ENCODE measurements at places on chromosomes 6 and 20.

DNA sequence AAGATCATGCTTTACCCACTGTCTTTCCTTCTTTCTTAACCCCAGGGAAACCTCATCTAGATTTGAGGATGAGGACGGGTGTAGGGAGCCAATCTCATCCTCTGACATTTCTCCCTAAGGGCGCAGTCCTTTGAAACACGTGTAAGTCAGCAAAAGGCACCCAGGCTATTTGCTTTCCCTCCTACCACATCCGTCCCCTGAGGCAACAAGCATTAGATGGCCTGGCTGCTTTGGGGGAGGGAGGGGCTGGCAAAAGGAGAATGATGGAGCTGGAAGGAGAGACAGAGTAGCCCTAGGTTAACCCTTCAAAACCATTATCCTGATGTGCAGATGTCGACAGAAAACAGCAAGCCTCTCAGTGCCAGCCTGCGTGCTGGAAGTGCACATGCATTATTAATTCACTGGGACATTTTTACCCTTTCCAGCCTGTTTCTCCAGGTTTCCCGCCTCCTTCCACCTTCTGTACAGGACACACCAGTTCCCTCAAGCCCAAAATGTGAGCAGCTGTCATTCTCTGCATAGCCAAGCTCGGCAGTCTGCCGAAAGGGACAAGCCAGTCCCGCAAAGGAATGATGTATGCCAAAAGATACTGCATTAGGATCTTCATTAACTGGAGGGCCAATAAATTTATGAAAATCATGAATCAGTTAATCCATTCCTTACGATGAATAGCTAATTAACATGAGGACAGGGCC lies 547.2 kb downstream of the CD83 start:
- no peak for DNase-seq

- DNase-seq = no peak
Measured at GRCh38 chr20:54119744-54120143, 49.4 kb upstream of the BCAS1 start.

GRCh38 chr6:119552021-119552420 lies 202.5 kb upstream of the MAN1A1 start:
- DNase-seq = no peak

GRCh38 chr6:67757465-67758033 lies 877.5 kb upstream of the ADGRB3 start:
- no peak for DNase-seq

DNA sequence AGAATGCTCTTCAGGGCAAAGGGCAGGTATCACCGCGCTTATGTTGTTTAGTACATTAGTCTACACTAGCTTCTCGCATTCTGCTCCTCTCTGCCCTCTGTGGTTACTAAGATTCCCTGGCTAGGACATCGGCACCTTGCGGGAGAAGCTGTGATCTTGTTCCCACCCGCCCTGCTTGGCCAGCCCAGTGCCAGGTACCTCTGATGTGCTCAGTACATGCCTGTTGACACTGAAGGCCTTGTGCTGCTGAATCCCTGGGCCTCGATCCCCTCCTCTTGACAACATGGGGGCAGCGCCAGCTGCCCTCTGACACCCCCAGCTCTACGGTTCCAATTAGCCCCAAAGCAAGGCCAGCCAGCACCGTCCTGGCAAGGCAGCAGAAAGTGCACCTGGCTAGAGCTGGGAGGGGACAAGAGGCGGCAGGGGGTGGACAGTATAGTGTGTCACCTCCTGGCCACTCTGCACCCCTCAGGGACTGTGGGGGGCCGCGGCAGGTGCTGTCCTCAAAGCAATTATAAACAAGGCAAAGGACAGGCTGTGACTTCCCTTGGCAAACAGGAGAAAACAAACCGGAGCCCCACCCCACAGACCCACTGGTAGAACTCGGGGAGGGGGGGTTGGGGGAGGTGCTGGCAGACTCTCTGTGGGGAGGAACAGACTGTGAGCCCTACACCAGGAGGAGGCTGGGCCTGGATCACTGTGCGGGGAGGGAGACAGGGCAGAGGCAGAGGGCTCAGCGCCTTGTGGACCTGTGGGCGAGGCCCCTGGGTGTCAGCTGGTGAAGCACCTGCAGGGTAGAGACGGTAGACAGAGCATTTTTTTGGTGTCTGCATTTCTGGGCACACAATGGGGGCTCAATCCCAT lies 7.1 kb downstream of the TFEB start:
- DNase-seq = no peak

GRCh38 chr6:13013681-13014503 lies 297.3 kb downstream of the PHACTR1 start:
- DNase-seq = no peak

DNA sequence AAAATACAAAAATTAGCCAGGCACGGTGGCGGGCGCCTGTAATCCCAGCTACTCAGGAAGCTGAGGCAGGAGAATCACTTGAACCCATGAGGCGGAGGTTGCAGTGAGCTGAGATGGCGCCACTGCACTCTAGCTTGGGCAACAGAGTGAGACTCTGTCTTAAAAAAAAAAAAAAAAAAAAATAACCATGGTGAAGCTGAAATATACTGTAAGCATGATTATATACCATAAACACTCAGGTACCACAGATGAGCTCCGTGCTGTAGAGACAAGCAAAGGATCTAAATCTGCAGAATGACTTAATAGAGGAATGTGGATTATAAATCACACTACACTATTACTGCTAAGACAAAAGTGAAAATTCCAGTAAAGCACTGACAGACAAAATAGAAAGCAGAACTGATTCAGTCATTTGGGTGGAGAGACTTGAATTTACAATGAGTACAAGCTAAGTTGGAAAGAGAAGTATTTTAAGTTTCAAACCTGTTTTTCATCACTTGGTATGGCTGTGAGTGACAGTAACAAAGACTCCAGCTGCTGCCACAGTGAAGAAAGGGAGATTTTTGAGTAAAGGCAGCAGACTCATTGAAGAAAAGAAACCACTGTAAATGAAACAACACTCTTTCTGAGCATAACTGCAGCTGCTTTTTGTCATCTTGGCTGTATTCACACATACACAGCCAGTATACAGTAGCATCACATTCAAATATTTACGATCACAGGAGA lies 322.1 kb downstream of the RNGTT start:
- no peak for DNase-seq

DNA sequence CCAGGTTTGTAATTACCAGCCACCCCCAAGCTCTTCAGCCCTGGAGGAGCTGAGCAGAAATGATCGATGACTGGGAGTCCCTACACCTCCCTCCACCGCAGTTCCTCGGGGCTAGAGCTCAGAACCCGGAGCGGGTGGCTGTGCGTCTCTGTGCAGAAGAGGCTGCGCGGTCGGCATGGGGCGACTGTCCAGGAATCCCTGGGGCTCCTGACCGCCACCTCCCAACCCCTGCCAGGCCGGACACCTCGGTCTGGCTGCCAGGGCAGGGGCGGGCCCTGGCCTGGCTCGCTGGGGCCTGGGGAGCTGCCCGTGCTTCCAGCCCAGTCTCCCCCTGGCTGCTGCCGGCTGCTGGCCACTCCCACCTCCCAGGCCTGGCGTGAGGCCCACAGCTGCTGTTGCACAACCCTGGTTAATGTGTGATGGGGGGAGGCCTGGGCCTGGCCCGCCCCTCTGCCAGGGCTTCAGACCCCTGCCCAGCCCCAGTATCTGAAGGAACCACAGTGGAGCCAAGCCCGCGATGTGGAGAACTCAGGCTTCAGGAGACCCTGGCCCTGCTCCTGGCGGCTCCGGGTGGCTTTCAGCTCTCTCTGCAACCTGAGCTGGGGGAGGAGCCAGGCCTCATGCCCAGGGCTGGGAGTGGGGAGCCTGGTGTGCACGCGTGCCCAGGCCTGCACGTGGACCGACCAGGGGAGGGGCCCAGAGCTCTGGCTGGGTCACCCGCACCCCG lies 1.2 kb downstream of the SLC2A4RG start:
- DNase-seq = peak; percentile 43

- DNase-seq = no peak
Measured at GRCh38 chr6:112592159-112592558, 245.0 kb downstream of the RFPL4B start.

DNA sequence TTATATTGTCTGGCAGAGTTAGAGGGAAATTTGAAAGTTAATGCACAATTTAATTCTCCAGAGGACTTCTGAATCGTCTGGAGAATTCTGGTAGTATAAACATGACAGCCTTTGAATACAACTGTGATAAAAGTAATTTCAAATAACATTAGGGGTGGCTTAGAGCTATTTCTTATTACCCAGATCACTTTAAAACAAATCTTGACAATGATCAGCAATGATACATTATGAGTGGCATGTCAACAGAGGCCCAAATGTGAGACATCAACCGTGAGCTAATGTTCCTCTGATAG lies 259.1 kb downstream of the HACE1 start:
- DNase-seq = no peak

GRCh38 chr6:38508894-38509293 lies 130.8 kb downstream of the BTBD9 start:
- DNase-seq = no peak

DNA sequence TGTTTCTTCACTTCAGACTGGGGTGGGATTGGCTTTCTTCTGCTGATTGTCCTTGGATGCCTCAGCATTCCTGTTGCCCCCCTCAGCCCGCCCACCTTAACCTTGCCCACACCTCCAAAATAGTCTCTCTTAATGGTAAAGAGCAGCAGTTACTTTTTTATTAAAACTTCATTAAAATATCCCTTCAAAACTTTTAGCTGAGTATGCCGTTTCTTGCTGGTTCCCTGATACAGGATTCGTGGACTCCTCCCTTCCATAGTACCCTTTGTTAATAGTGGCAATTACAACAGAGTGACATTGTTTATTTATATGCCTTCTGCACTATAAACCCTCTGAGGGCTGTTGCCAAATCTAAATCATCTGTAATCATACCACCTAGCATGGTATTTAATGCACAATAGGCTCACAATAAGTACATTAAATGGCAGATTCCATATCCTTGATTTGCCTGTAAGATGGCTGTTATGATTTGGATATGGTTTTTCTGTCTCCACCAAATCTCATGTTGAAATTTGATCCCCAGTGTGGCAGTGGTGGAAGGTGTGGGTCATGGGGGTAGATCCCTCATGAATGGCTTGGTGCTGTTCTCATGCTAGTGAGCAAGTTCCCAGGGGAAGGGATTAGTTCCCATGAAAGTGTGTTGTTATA lies 3.5 kb upstream of the MOCS1 start:
- no peak for DNase-seq

GRCh38 chr6:122829456-122829855 lies 40.4 kb downstream of the SMPDL3A start:
- DNase-seq = no peak

- no peak for DNase-seq
Measured at GRCh38 chr6:125008261-125008703, 46.0 kb downstream of the RNF217 start.

DNA sequence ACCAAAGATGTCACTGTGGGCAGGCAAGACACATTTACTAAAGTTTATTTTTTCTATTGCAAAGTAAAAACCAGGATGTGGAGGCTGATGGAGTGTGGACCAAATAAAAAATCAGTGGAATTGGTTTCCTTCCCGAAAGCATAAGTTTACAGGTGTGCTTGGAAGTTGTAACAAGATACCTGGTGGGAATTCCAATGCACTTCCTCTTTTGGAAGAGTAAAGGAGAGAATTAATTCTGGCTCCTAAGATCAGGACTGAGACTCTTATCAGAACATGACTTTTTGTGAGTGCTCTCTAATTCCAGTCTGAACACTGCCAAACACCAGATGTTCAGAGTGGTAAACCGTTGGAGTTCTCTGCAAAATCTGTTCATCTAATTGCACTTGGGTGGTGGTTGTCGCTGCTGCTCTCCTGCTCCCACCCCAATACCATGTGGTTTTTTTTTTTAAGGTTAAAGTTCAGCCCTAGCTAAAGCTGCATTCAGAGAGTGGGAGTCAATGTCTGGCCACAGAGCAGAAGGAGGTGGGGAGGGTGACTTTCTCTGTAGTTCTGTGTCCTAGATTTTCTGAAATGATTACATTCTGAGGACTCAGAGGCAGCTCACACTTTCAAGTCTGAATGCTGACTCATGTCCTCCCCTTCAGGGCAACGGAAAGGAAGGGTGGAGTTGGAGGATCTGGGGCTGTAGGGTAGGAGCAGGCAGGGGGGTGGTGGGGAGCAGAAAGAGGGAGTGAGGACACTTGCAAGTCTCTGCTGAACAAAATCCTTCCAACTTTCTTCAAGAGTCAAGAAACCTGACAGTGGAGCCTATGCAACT lies 275.8 kb upstream of the PRDM1 start:
- peak; percentile 32 for DNase-seq

GRCh38 chr6:126440923-126441322 lies 101.0 kb downstream of the CENPW start:
- no peak for DNase-seq

DNA sequence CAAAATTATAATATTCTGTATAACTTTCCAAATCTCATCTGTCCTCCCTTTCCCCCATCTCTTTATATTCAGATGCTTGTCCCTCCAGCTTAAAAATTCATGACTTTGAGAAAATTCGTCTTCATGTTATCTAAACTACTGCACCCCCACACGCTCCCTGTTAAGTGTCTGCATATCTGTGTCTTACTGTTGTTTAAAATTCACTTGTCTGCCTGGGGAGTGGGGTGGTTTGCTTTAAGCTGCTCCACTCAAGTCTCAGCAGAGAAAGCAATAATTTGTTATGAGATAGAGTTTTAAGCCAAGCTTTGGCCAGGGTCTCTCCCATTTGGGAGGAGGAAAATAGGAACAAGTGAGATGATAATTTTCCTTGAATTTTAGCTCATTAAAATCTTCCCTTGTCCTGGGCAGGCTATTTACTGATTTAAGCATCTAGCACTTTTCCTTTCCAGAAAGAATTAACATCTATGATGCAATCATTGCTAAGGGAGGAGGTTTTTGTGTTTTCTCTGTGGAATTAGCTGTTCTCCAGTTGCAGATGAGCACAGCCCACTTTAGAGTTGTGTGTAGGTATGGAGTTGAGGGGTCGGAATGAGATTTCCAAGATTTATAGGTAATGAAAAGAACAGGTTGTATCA lies 36.8 kb downstream of the MTHFD1L start:
- DNase-seq = no peak

GRCh38 chr6:131063764-131064272 lies 773 bp upstream of the EPB41L2 start:
- no peak for DNase-seq

DNA sequence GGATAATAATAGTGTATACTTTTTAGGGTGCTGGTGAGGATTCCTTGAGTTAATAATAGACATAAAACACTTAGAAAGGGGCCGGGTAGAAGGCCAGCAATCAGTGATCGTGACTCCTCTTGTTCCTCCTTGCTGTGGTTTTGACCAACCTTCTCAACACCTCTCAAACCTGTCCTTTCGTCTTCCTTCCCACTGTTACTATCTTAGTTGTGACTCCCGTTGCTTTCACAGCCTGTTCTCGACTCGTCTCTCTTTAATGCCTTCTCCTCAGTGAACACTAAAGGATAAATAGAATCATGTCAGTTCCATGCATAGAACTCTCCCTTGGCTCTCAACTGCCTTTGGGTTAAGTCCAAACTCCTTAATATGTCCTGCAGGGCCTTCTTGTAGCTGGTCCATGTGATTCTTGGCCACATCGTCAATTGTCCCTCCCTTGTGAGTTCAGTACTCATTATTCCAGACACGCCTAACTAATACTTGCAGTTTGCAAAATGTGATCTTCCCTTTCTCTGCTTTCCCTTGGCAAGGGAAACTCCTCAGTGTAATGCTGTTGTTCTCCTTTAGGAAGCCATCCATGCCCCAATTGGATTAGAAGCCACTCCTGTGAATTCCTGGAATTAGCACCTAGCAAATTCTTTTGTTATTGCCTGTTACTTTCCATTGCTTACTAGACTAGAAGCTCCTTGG lies 164.9 kb downstream of the UTRN start:
- no peak for DNase-seq

GRCh38 chr20:21519136-21519584 lies 5.3 kb upstream of the NKX2-2 start:
- no peak for DNase-seq
